ENCODE measurements at places on chromosomes 2 and 18.

GRCh38 chr2:3189076-3189591, 188.5 kb downstream of the EIPR1 start:
- no peak for DNase-seq

- no peak for DNase-seq
Observed at GRCh38 chr2:215487002-215487372, 51.1 kb upstream of the FN1 start.

GRCh38 chr2:41943159-41943558, 104.7 kb upstream of the PKDCC start:
- no peak for DNase-seq

GRCh38 chr2:213846856-213847255, 562.6 kb downstream of the SPAG16 start:
- no peak for DNase-seq

- DNase-seq, result no peak
Observed at GRCh38 chr2:72892506-72893173, 5.4 kb downstream of the SPR start.

GRCh38 chr18:13179566-13180113, 38.9 kb upstream of the LDLRAD4 start:
- DNase-seq, result no peak

- no peak for DNase-seq
Observed at GRCh38 chr2:32064021-32064601, 755 bp downstream of the SPAST start.

- DNase-seq, result no peak
Observed at GRCh38 chr2:174428214-174428613, 32.7 kb downstream of the SCRN3 start.

- DNase-seq, result no peak
Observed at GRCh38 chr2:80061881-80062280, 242.7 kb downstream of the LRRTM1 start.

- DNase-seq, result no peak
Observed at GRCh38 chr2:121831841-121832240, 76.4 kb downstream of the TSN start.

DNA sequence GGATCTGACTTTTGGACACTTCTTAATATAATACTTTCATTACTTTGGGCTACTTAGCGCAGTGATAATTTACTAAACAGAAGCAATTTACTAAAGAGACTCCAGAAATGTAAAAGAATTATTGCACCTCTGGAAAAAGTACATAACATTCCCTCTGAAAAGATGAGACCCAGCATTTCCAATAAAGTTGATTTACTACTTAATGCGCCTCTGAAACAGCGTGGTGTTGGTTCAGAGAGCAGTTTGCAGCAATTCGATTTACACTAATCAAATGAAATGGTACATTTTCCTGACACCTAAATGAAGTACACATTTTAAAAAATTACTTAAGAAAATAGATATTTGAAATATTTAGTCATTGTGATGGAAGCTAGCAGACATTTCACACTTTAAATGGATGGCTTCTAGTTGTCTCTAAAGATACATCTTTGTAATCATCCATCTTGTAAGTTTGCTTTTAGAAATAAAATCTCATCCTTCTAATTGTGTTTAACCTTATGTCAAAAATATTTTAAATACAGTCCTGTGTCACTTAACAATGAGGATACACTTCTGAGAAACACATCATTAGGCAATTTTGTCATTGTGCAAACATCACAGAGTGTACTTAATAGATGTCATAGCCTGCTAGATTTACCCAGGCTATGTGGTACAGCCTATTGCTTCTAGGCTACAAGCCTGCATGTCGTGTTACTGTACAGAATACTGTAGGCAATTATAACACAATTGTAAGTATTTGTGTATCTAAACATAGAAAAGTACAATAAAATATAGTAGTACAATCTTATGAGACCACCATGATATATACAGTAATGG, 284.6 kb upstream of the UBE2E3 start:
- DNase-seq, result no peak

DNA sequence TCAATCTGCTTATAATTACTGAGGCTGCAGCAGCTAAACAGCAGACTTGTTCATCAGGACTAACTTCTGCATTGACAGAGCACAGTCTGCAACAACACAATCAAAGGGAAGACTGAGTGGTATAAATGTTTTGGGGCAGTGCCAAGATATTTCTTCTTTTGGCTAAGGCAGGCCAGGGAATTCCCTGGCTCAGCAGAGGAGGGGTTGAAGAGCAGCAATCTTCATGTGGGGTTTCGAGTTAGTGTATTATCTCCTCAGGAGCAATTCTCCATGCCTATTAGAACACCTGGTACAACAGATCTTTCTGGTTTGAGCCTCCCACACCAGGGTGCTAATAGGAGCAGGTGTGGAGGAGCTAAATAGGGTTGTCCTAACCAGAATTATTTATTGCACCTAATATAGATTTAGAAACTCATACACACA, 103.0 kb upstream of the STK17B start:
- no peak for DNase-seq

- DNase-seq, result no peak
Observed at GRCh38 chr2:239369631-239370161, 31.1 kb downstream of the HDAC4 start.

DNA sequence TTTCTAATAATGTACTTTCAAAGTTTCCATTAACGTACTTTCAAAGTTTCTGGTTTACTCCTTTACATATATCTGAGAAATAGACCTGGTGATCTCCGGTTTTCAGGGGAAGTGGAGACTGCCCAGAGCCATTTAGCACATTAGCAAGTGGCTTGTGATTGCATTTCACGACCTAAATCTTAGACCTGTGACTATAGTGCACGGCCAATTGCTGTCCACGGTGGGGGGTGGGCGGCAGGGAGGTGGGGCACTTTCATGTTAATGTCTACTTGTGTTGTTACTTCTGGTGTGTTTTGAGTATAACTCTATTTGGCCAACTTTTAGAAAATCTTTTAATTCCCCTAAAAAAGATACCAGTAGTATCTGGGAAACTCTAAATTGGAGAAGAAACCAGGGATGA, 11.3 kb downstream of the GATA6 start:
- DNase-seq, result no peak

All from cortex of kidney (tissue), 1 donor.